ENCODE measurements at places on chromosomes 12 and 14.

- no peak for DNase-seq
These were observed 91.9 kb upstream of the MUCL1 start for GRCh38 chr12:54762390-54762789.

DNA sequence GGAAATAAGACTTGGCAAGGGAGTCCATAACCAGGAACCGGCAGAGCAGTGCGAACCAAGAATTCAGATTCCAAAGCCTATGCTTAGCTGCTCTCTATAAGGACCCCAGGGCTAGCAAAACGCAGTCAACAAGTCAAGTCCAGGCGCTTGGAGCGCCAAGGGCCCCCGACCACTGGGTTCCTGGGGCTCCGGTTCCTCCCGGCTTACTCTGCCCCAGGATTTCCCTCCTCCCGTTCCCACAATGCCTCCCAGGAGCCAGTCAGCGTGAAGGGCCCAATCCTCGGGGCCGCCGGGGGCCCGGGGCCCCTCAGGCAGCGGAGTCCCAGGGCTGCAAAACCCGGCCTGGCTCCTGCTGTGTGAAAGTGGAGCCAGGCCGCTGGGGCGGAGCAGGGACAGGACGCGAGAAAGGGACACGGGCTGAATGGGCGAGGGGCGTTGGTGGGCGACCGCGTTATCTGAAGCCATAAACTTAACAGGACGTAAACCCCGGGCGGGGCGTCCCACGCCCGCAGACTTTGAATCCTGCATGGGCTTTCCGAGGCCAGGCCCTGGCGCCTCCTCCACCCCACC is 1.5 kb downstream of the KRT8 start:
- DNase-seq, result no peak

DNA sequence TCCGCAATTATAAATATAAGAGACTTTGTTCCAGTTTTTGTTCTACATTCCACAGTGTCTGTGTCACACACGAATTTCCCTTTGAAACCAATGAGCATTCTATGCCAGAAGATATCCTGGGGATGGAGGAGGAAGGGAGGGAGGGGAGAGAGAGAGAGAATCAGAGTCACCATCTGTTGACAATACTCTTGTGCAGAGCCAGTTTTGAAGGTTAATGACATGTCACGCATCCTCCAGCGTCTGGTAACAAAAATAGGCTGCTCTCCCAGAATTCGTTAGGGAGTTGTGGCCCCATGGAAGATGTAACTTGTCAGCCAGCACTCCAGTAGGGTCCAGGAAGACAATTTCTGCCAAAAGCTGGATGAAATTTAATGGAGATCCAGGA is 213.5 kb upstream of the KRR1 start:
- DNase-seq, result no peak

DNA sequence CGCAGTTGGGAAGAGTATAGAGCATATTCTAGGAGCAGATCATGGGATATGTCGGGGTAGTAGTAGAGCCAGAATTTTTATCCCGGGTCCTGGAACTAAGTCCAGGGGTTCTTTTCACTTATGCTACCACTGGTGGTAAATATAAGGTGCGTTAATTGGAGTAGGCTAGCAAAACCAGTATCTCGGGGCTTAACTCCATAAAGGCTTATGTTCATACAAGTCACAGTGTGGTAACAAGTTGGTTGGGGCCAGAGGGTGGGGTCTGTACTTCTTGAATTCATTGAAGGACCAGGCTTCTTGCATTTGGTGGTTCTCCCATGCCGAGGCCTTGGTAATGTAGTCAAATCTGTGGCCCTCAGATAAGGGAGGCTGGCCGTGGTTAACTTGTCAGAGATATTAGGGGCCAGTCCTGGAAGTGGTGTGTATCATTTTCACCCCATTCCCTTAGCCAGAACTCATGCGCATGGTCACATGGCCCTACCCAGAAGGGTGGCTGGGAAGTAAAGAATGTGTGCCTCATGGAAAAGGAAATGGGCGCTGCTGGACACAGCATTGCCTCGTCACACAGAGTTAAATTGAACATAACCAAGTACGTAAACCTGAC is 1.5 kb upstream of the ZNF641 start:
- no peak for DNase-seq

GRCh38 chr12:128180166-128180565 is 86.8 kb upstream of the TMEM132C start:
- DNase-seq, result no peak

DNA sequence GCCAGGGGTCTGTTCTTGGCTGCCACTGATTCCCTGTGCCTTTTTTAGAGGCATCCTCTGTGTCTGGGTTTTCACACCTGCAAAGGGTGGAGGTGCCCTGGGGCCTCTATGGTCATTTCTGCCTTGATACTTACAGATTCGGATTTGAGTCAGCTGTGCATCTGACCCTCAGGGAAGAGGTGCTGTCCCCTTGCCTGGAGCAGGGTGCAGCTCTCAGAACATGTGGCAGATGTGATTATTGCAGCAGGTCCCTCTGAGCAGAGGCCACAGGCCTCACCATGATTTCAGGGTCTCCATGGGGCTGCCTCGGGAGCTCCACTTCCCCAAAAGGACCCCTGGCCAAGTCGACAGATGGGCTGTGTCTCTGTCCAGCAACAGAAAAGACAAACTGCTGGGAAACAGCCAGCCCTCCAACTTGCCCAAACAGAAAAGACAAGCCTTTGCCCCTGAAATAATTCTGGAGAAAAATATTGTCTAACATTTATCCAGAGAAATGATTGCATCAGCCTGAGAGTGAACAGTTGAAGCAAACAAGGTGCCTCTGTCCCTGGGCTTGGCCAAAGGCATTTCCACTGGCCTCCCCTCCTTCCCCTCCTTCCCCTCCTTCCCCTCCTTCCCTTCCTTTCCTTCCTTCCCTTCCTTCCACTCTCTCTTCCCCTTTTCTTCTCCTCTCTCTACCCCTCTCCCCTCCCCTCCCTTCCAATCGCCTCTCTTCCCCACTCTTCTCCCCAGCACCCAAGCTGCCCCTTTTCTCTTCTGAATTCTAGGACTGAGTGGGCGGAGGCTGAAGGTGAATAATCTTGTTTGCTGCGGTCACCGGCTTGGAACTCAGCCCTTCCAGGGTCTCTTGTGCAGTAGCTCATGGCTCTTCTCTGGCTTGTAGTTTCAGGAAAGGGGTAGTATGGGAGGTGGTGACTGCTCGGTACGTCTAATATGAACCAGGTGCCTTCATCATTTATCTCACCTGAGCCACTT is 676 bp downstream of the SERPINA3 start:
- DNase-seq, result no peak

- DNase-seq, result no peak
These were observed 1203.5 kb upstream of the TMEM132C start for GRCh38 chr12:127063339-127064072.
